ENCODE measurements at places on chromosomes 5 and 9. TPM values are rescaled to one million over a fixed set of nuclear protein-coding genes. Genes with fewer than 3 reads are reported as not detected.

DNA sequence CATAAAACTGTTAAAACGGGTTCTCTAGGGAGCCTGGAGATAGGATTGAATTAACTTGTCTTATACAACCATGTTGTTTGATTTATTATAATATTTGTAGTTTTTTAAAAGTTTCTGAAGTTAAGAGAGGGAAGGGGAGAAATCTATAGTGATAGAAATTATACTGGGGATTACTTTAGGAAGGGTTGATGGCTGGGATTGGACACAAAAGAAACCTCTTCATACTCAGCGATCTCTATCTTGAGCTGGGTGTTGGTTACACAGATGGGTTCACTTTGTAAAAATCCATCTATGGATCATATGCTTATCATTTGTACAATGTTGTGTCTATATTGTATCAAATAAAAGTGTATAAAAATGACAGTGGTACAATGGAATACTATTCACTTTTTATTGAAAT, 30.0 kb downstream of the TNPO1 start:
- peaks cover 24% of the 10 kb centered on the region for H3K36me3 ChIP-seq
- H3K27me3 ChIP-seq: no peaks in the 10 kb centered on the region
- H3K27ac ChIP-seq: no peak overlapping the region

GRCh38 chr5:53360811-53361210, 119.6 kb upstream of the FST start:
- H3K36me3 ChIP-seq: no peaks in the 10 kb centered on the region
- H3K27me3 ChIP-seq: no peaks in the 10 kb centered on the region
- no peak for DNase-seq
- H3K4me3 ChIP-seq: no peak overlapping the region
- H3K27ac ChIP-seq: peak overlapping the region; percentile 97

GRCh38 chr5:129018837-129019236, 53.5 kb downstream of the SLC27A6 start:
- no peaks in the 10 kb centered on the region for H3K4me1 ChIP-seq
- DNase-seq: no peak
- H3K27ac ChIP-seq: no peak overlapping the region
- no peak overlapping the region for H3K4me3 ChIP-seq

Gene NEUROG1
- total RNA-seq: not detected

Gene ANKRD18A
- total RNA-seq: 4.9 TPM

All from PC-9 (cell line).